ENCODE measurements at places on chromosomes 1 and 21. TPM values are rescaled to one million over a fixed set of nuclear protein-coding genes. Genes with fewer than 3 reads are reported as not detected.

IFNGR2 gene
- 61.6 TPM for total RNA-seq

DNA sequence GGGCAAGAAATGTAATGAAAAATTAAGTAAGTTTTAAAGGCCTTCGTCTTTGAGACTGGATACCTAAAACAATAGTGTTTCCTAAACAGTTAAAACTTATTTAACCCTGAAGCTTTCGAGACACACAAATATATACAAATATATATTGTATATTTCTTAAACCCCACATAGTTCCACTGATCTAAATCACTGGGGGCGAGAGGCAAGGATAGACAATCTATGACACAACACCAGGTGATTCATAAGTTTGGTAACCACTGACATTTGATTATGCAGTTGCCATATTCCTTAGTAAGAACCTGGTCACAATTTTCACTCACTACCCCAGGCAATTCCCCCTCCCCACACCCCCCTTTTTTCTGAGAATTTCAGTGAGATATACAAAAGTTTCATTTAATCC is 55.3 kb upstream of the BOLA1 start:
- DNase-seq: no peak

DNA sequence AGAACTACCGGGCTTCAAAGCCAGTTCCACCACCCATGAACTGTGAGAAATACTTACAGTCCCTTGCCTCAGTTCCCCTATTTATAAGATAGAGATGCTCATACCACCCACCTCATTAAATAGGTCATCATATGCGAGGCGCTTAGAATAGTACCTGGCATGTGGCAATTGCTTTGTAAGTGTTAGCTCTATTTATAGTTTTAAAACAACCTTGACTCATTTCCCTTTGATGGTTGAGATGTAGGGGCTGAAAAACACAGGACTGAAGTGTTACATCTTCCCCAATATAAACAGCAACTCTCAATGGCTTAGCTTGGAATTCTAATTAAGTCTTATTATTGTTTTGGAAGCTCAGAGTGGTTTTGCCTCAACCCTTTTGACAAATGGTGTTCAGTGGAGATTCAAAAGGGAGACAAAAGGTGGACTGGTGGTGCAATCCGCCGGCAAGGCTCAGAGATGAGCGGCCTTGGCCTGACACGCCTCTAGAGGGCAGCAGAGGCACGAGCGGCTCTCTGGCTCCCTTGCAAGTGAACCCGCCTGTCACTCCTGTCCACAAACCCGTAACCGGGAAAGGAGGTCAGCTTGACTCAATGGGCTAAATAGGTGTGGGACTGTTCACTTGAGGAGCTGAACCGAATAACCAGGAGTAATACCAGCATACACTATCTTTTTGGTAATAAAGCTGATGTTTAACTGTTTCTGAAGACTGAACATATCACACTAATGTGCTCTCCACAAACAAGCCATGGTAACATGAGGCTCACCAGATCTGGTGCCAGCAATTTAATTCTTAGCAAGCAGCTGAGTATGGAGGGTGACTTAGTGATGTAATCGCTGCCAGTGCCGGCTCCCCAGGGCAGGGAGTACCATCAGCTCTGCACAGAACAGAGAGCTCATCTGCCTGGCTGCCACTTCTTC is 19.5 kb upstream of the SMYD2 start:
- peak; percentile 79 for DNase-seq

GSTM1 gene
- total RNA-seq: not detected

GRCh38 chr1:19462781-19463503 is 22.4 kb downstream of the CAPZB start:
- no peak for DNase-seq

DNA sequence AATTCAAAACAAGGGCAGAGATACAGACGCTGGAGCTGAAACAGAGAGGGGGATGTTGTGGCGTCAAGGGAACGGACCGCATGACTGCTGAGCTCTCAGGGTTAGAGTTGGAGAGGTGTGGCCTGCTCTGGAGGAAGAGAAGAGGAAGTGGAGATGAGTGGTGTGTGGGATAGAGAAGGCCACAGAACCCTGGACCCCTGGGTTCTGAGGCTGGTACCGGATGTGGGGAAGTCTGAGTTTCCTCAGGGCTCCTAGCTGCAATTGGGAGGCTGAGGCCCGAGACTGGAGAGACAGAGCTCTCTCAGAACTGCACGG is 1.8 kb downstream of the BCAN start:
- no peak for DNase-seq

- no peak for DNase-seq
Observed at GRCh38 chr21:37257511-37257966, 9.6 kb downstream of the VPS26C start.

GRCh38 chr21:45448810-45449657 is 44.1 kb downstream of the COL18A1 start:
- DNase-seq: no peak

DNA sequence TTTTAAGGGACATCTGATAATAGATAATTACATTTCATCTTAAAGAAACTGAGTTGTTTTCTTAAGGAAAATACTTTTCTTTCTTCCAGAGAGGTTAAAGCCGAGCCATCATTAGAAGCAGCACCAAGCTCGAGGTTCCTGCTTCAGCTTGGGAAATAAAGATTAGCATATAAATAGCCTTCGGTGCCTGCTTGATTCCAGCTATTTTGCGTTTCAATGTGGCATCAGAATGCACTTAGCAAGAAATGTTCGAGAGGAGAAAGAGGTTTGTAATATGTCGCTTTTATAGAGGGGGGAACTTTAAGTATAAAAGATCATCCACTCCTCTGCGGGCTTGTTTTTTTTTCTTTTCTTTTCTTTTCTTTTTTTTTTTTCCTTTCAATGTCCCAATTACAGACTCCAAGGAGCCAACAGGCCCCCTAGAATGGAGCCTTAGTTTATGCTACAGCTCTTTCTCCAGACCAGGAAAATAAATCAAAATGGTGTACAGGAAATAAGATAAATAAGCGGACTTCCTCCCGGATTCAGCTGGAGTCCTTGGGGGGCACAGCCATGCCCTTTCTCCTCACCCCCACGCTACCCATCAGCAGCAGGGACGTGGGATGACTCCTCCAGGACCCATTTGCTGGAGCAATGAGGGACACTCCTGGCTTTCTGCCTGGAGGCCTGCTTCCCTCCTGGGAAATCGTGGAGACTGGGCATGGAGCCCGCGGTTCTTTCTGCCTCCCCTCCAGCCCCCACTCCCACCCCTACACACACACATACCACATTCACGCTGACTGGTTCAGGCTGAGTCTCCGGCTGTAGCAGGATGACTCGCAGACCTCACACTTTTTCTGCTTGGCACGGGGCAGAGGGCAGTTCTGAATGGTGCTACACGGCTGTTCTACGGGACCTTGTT is 131.6 kb downstream of the RRAGC start:
- no peak for DNase-seq

SLC1A7 gene
- 0.16 TPM for total RNA-seq

- no peak for DNase-seq
Observed at GRCh38 chr1:66402194-66402593, 131.8 kb upstream of the SGIP1 start.

RAP1GAP gene
- 0.32 TPM for total RNA-seq

GRCh38 chr1:172753964-172754363 is 95.1 kb downstream of the FASLG start:
- DNase-seq: no peak

DNA sequence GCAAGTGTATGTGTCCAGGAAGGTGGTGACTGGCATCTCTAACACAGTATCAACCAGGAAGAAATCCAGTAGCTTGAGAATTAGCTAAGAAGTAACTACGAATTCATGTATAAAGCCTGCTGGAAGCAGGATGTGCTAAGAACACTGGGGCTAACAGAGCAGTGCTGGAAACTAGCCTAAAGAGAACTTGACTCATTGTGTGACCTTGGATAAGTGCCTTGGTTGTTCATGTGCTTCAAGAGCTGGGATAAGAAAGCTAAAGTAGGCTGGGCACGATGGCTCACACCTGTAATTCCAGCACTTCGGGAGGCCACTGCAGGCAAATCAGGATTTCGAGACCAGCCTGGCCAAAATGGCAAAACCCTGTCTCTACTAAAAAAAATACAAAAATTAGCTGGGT is 186.9 kb downstream of the RRAGC start:
- DNase-seq: no peak

DNA sequence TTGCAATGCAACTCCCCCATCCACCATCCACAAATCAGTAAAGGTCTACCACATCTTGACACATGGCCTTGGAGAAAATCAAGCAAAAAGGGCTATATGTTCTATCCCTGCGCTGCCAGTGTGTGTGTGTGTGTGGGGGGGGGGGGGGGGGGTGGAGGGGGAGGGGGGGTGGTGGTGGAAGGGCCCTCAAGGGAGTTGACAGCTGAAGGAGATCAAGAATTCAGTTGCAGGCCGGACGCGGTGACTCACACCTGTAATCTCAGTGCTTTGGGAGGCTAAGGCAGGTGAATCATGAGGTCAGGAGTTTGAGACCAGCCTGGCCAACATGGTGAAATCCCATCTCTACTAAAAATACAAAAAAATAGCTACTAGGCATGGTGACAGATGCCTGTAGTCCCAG is 37.6 kb upstream of the CLIC4 start:
- DNase-seq: no peak

CD101 gene
- total RNA-seq: 0.73 TPM

STYXL2 gene
- 0.16 TPM for total RNA-seq
